Stimulated activated CD8-positive, alpha-beta memory T cell treated with anti-CD3 and anti-CD28 coated beads, Interleukin-15, amount 100 ng/mL, for 48 hours (primary cell): ENCODE measurements at places on chromosomes 1 and 21.

DNA sequence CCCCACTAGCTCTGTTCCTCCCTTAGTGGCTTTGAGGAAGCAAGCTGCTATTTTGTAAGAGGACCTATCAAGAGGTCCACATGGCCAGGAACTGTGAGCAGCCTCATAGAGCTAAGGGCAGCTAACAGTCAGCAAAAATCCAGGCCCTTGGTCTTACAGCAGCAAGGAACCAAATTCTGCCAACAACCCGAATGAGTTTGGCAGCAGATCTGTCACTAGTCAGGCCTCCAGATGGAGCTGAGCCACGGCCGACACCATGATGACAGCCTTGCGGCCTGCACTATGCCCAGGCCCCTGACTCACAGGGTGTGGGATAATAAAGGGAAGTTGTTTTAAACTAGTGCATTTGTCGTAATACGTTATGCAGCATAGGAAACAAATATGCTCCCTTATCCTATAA lies 28.0 kb upstream of the H3-3A start:
- DNase-seq = no peak

DNA sequence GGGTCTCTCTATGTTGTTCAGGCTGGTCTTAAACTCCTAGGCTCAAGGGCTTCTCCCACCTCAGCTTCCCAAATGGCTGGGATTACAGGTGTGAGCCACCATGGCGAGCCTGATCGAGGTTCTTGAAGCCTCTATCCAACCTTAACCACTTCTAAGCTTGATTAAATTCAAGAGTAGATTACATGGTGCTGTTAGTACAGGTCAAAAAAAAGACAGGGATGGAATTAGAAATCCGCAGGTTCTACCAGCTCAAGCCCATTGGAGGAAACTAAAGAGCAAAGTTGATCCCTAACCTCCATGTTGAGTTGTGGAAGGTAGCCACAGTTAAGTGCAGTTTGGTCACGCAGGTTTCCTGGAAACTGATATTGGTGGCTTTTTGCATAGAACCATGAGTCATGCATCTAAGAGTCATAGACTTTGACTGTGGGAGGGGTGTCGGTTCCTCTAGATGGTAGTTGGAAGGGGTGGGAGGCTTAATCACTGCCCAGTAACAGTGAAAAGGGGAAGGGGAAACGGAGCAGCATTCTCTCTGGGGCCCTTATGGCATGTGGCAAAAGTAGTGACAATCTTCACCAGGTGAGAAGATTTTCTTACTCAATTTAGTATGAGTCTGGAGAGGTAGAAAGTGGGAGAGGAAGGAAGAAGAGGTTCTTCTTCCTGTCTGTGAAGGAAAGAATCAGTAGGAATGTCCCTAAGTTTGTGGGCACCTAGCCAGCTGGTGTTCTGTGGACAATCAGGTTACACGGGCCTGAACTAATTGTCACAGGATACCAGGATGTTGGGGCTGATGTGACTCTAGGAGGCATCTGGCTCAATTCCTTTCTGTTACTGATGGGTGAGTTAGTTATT lies 7.0 kb downstream of the CD53 start:
- DNase-seq = peak; percentile 61

DNA sequence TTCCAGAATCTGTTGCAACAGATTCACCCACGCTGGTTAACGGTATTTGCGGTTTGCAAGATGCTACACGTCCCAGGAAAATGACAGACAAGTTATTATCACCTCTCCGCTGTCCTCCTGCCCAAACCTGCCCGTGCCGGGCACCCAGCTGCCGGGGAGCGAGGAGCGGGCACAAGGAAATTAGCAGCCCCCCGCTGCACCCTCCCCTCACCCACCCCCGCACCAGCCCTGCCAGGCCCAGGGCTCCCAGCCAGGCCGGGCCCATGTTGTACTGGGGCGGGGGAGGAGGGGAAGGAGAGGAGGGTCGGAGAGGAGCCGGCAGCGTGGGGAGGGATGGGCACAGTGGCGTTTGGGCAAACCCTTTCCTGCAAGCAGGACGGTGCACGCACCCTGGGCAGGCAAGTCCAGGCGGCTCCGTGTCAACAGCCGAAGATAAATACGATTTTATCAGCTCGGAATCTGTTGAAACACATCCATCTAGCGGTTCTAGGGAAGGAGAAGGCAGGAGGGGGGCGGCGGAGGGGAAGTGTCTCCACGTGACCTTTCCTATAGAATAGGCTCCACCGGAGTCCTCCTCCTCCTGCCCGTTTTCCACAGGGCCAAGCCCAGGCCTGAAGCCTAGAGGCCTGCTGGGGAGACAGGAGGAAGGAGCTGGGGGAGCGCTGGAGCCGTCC lies 35.1 kb upstream of the CCDC27 start:
- no peak for DNase-seq

- DNase-seq = no peak
Observed at GRCh38 chr1:26530410-26530894, 891 bp downstream of the RPS6KA1 start.

- no peak for DNase-seq
Observed at GRCh38 chr21:18147678-18148077, 97.0 kb upstream of the CHODL start.

DNA sequence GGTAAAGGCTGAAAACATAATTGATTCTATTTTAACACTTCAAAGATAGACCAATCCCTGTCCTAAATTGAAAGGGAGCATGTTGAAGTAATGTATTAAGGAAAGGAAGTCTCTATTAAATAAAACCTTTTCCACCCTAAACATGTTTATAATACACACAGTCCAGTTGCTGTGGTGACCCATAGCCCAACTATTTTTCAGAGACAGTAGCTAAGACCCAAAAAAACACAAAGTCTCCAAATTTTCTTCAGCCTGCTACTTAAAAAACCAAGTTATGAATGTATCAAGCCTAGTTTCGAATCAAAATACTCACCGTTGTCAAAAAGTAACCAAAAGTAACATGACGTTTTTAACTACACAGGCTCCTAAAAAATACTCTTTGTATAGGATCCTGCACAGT lies 1.6 kb downstream of the ELK4 start:
- no peak for DNase-seq

DNA sequence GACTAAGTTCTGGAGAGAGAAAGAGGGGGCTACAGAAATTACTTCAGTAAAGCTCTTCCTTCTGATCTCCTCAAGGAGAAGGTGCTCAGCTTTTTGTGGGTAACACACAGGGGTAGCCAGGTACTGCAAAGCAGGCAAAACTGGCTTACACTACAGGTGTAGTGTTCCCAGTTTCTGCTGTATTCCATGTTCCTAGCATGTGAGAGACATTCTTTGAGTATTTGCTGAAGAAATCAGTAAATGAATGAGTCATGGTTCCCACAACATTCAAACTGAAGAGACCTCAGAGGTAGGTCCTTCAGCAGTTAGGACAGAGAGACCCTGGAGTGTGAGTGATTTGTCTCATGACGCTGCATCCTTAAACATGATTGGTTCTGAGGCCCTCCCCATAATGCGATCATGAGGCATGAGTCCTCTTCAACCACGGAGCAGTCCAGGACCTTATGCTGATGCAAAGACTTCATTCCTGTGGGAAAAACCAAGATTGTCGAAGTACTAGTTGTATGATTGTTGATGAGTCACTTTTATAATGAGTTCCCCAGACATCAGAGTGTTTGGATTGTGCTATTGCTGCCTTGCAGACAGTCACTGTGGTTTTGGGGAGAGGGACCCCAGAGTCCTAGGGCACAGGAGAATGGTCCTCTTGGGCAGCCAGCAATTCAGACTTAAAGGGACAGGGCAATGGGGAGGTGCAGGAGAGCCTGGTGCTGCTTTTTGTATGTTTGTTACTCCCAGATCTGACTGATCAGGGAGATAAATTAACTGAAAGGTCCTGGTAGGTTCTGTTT lies 2.7 kb upstream of the OR10J4 start:
- DNase-seq = no peak

DNA sequence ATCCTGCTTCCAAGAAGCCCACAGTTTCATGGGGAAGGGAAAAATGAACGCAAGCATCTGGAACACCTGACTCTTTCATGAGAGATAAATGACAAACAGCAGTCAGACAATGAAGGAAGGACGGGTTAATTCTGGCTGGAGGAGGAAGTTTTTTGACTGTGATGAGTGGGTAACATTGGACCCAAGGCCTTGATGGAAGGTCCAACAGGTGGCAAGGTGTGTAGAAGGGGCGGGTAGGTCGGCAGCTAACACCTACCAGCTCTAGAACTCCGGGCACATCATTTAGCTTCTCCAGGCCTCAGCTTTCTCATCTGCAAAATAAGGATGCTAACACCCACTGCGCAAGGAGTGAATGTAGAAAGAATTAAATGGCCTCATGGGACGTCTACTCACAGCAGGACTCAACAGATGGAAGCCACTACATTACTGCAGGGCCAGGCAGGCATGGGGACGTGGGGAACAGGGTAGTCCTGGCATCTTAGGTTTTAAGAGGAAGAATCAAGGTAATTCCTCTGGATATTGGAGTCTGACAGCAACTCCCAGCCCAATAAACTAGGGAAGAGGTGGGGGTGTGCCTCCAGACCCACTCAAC lies 12.9 kb downstream of the GLIS1 start:
- no peak for DNase-seq

DNA sequence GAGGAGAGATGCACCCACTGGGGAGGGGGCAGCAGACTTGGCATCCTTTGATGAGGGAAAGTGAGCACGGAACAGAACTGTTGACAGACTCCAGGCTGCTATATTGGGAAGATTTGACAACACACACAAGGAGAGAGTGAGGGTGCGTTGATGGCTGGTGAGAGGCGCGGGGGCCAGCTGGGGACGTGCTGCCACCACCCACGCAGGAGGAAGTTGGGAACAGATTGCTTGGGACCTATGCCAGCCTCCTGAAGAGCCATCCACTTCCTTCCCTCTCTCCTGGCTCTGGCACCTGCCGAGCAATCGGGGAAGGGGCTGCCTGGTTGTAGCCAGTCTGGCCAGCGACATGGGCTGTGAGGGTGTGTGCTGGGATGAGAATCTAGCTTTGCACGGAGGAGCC lies 223.7 kb upstream of the CSF3R start:
- DNase-seq = no peak

- DNase-seq = no peak
Observed at GRCh38 chr1:40773748-40774265, 9.8 kb upstream of the KCNQ4 start.

- no peak for DNase-seq
Observed at GRCh38 chr1:119482517-119483425, 24.2 kb upstream of the HSD3B1 start.

- DNase-seq = no peak
Observed at GRCh38 chr1:182235604-182235951, 156.0 kb downstream of the GLUL start.

DNA sequence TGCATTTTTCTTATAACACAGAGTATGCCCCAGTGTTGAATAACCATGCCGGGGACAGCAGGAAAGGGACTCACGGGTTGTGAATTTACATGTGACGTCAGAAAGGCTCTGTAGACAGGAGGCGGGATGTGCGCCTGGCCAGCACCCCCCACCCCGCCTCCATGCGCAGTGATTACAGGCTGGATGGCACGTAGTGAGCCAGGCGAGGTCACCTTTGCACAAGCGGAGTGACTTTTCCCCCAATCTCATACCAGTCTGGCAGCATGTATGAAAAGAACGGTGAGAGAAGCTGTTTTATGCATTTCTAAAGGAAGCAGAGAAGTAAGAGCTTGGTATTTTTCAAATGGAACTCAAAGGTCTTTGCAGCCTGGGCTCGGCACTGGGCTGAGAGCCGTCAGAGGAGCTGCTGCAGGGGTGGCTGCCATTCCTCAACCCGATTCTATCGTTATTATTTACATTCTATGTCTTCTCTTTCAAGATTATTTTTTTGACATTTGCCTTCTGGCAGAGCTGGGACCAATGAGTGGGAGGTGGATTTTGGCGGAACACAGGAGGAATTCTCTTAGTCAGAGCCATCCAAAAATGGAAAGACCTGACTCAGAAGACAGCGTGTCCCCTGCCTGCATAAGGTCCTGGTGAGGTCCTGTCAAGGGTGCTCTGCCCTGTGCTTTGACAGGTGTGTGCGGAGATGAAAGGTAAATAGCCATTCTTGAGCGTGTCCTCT lies 115.6 kb upstream of the SLC45A1 start:
- no peak for DNase-seq

DNA sequence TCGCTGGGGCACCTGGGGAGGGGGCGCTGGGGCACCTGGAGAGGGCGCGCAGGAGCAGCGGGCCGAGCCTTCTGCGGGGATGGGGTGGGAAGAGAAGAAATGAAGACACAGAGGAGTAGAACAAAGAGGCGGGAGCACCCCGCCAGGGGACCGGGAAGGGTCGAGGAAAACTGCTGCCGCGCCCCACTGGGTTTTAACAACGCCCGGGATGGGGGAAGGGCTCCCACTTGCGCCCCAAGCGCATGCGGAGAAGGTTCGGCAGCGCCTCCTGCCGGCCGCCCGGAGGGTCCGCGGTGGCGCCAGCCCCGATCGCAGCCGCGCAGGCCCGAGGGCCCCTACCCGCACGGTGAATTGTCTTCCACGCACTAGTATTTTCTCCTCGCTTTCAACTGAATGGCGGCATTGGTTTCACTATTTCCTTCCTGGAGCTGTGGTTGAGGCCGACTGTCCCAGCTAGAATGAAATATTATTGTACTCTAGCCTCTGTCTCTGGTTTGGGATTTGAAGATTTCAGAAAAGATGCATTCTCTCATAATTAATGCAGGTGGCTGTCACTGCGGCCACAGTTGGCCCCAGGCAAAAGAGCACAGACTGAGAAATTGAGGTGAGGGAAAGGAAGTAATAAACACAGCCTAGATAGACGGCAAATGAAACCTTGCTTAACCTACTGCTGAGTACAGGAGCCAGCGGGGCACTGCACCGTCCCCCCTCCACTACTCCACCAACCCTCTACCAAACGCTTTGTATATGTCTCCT lies 57.3 kb downstream of the MAB21L3 start:
- DNase-seq = peak; percentile 62
